ENCODE measurements at places on chromosomes 13 and 19. TPM values are rescaled to one million over a fixed set of nuclear protein-coding genes. Genes with fewer than 3 reads are reported as not detected.

DNA sequence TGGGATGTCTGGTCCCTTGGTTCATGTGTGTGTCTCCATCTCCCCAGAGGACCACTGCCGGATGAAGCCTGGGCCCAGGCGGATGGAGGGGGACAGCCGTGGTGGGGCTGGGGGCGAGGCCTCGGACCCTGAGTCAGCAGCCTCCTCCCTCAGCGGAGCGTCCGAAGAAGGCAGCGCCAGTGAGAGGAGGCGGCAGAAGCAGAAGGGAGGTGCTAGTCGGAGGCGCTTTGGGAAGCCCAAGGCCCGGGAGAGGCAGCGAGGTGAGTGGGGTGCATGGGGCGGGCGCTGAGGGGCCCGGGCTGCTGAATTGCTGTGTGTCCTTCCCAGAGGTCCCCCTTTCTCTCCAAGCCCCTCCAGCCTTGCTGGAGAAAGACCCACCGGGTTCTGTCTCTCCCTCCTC lies 3.2 kb downstream of the CCDC106 start:
- no peak for ATAC-seq

- no peak for ATAC-seq
Observed at GRCh38 chr13:25811506-25811905, 240.3 kb downstream of the SHISA2 start.

The COL5A3 gene
- total RNA-seq, result 5.6 TPM

- ATAC-seq, result peak; percentile 85
Observed at GRCh38 chr13:42485272-42485671, 88.7 kb upstream of the TNFSF11 start.

DNA sequence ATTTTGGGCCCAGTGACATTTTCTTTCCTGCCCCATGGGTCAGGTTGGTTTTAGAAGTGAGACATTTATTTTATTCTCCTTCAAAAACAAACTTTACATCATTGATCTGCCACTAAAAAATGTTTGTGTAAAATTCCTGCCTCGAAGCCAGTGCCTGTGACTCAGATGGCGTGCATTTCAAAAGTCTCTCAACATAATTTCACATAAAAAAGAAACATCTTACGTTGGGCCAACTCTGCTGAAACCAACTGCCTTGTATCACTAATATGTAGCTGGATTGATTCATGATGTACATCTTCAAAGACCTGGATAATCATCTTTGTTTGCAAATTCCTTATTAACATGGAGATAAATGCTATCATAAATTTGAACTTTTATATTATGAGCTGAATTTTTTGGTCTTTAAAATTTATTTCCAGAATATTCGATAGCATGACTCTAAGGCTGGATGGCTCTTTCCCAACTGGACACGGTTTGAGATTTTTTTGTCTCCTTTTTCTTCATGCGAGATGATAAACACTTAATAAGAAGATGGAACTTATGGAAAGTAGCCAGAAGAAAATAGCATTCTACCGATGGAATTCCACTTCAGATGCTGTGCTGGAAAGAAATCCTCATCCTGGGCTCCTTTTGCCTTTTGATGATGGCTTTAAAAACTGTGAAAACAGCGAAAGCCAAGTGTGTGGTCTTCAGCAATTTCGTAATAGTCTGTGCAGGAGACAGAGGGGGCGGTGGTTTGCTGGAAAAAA lies 420.5 kb downstream of the FGF9 start:
- ATAC-seq, result no peak

- peak; percentile 41 for ATAC-seq
Observed at GRCh38 chr13:97212601-97213040, 9.5 kb upstream of the MBNL2 start.

The ICAM4 gene
- total RNA-seq, result not detected

DNA sequence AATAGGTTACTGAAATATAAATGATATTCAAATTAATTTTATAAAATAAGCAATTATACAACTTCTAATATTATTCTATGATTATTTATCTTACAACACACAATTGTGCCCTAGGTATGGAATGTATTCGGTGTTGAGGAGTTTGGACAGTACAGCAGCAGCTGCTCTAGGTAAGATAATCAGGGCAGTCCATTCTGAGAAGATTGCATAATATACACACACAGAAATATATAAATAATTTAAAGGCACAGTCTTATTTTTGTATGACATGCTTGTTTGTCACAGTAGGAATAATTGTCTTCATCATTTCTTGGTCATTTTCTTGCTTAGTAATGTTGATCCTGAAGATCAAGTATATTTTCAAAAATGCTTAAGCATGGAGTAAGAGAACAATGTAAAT lies 849.4 kb upstream of the MIR17HG start:
- ATAC-seq, result no peak

DNA sequence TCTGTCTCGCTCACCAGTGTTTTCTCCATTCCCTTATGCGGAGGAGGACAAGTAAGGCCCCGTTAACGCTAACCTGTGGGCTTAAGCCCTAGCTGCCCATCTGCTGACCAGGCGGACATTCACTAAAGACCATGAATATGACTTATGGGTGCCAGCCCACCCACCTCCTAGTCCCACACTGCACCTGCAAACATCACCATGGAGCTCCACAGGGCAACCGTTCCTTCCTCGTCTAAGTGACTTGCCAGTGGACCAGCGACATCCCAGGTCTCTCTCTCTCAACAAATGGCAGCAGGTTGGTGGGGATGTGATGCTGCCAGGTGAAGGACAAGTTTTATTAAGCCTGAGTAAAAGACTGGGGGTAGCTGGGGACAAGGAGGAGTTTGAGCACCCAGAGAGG lies 55.2 kb downstream of the CCDC70 start:
- no peak for ATAC-seq

The KCNK6 gene
- 22.8 TPM for total RNA-seq

DNA sequence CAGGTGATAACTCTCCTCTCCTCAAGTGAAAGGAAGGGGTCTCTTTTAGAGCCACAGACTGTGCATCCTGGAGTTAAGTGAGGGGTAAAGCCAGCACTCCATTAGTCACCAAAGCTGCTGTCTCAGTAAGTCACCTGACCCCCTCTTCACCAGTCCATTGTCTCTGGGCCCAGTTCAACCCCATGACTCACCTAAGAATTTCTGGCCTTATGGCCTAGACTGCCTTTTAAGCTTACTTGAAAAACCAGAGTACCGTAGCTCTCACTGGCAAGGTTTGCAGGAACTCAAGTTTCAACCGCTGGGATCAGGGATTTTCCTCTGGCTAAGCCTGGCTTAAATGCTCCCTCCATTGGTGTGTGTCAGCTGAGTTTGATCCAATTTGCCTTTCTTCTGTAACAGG lies 23.4 kb upstream of the EID2 start:
- peak; percentile 96 for ATAC-seq

DNA sequence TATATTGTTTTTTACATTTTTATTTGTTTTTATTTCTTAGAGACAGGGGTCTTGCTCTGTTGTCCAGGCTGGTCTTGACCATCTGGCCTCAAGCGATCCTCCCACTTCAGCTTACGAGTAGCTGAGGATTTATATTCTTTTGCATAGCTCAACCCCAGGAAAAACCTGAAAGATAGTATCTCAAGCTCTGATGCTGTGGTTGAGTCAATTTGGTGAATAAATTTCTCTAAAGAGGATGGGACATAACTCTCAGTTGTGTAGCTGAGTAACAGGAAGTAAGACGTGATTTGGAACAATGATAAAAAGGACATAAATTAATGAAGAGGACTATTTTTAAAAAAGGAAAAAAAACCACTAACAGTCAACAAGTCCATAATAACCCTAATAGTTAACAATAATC lies 79.8 kb upstream of the TNFSF11 start:
- ATAC-seq, result no peak

Measured in esophagus mucosa (tissue), 1 donor.